ENCODE measurements at places on chromosomes 13 and 19. TPM values are rescaled to one million over a fixed set of nuclear protein-coding genes. Genes with fewer than 3 reads are reported as not detected.

DMPK gene
- total RNA-seq: 122 TPM

LMTK3 gene
- total RNA-seq: 12.7 TPM

PEG3 gene
- total RNA-seq: not detected

ZIK1 gene
- 12.9 TPM for total RNA-seq

DNA sequence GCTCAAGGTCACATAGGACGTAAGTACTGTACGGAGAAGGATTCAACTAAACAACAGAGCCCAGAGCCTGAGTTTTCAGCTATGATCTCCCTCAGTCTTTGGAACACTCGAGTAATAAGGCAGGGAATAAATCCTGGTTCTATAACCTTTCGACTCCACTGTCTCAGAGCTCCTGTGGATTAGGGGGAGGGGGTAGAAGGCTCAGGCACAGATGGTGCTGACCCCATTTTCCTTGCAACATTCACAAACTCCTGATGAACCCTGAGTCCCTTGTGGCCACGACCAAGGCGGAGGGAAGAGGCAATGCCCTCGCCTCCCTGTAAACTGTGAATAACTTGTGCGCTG lies 21.4 kb downstream of the NOVA2 start:
- DNase-seq: no peak

GRCh38 chr19:36153126-36153525 lies 879 bp upstream of the COX7A1 start:
- no peak for DNase-seq

DNA sequence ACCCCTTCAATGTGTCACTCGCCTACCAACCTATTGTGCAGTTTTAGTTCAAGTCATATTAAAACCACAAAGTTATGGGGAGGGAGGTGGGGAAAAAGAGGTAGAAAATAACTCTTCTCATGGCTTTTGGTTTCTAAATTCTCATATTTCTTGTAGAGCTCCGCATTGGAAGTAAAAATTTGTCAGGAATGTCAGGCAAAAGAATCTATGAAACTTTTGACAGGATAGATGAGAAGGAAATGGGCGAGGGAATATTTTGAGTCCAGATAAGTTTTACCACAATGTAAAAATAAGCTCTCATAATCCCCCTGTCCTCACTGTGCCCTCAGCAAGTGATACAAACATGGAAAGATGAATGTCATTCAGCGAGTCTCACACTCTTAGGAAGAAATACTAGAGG lies 270.4 kb downstream of the DLEU7 start:
- DNase-seq: no peak
